ENCODE measurements at places on chromosomes 5 and 9.

- no peak for DNase-seq
Observed at GRCh38 chr5:115875447-115875846, 33.7 kb downstream of the AP3S1 start.

DNA sequence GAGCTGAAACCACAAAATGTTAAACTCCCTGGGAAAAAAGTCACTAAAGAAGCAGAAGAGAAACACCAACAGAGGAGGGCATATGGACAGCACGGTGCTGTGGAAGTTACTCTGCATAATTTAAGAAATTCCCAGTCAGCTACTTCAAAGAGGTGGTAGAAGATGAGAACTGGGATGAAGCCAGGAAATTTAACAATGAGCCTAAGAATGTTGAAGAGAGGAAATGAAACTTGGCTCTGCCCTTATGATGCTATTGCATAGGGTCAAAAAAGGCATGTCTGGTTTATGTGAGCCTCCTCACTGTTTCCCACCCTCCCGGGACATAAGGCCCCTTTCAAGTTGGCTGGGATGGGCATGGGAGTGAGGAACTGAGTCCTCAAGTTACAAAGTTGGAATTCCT lies 25.4 kb upstream of the SNX18 start:
- no peak for DNase-seq

DNA sequence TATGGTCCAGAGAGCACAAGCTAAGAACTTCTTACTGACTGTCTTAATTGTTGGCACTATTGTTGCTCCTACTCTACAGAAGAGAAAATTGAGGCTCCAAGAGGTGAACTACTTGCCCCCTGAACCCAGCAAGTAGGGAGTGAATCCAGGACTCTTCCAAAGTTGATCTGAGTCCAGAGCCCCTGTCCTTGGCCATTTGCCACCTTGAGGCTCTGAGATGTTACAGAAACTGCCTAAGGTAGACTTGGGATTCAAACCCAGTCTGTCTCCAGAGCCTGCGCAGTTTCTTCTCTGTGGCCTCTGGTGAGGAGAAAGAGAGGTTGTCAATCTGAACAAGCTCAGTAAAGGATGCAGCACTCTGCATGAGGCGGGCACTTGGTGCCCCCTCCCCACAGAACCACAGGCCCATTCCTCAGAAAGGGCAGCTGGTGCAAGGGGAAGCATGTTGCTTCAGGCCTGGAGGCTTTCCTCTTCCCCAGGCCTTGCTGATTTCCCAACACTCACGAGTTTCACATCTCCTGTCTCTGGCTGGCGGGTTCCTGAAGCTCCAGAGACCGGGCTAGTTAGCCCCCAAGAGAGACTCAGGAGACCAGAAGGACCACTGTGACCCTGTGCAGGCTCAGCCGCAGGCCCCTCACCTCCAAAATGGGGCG lies 2.9 kb upstream of the LCP2 start:
- no peak for DNase-seq

GRCh38 chr5:39721394-39721793 lies 296.6 kb upstream of the DAB2 start:
- DNase-seq, result no peak

DNA sequence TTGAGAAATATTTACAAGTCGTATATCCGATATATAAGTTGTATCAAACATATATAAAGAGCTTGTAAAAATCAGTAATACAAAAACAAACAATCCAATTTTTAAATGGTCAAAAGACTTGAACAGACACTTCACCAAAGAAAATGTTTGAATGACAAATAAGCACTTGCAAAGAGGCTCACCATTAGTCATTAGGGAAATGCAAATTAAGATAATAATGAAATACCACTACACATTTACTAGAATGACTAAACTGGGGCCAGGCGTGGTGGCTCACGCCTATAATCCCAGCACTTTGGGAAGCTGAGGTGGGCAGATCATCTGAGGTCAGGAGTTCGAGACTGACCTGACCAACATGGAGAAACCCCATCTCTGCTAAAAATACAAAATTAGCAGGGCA lies 134.6 kb upstream of the HAND1 start:
- no peak for DNase-seq

- no peak for DNase-seq
Observed at GRCh38 chr9:27664121-27664779, 91.0 kb upstream of the C9orf72 start.

GRCh38 chr9:93523518-93524144 lies 52.8 kb upstream of the PHF2 start:
- no peak for DNase-seq

GRCh38 chr9:121499427-121500164 lies at the start of gene GGTA1:
Gene GGTA1 (minus strand): TSS chr9:121499844. CDS start chr9:121467922, 31,922 bp downstream.
- peak; percentile 42 for DNase-seq

GRCh38 chr5:44660251-44660650 lies 148.5 kb upstream of the MRPS30 start:
- DNase-seq, result no peak

- no peak for DNase-seq
Observed at GRCh38 chr9:120892748-120893610, 16.0 kb upstream of the PHF19 start.

- no peak for DNase-seq
Observed at GRCh38 chr9:111000202-111000601, 38.1 kb downstream of the LPAR1 start.

- DNase-seq, result no peak
Observed at GRCh38 chr5:1746371-1747078, 53.1 kb downstream of the MRPL36 start.

GRCh38 chr5:127599320-127599719 lies 49.6 kb upstream of the CTXN3 start:
- DNase-seq, result no peak

- no peak for DNase-seq
Observed at GRCh38 chr5:43369651-43370050, 42.5 kb downstream of the CCL28 start.

DNA sequence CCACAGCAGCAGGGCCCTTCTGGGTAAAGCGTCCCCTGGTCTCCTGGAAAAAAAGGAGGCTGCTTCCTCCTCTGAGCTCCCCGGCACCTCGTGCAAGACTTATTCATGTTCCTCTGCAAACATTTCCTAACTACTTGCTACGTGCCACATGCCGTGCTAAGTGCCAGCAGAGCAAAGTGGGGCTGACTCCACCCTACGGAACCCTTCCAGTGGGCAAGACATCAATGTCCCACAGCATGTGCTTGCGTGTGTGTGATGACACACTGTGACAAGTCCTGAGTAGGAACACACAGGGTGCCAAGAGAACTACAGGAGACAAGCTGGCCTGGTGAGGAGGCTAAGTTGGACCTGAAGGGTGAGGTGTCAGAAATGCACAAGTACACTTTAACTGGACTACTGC lies 57.4 kb downstream of the SEMA4D start:
- no peak for DNase-seq

DNA sequence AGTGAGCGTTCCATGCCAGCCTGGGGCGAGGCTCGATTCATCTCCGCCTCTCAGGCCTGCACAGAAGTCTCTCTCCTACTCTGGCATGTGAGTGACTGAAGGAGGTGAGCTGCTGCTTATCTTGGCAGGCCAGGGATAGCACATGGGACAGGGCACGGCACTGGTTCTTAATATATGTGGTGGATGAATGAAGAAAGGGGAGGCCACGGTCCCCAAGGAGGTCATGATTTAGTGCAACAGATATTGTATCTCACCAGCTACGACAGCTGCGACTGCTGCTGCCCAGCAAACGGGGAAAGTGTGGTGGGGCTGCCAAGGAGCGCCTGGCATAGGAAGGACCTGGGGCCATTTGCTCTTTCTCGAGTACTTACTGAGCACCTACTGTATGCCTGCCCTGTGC lies 19.3 kb upstream of the MAPK9 start:
- DNase-seq, result no peak

DNA sequence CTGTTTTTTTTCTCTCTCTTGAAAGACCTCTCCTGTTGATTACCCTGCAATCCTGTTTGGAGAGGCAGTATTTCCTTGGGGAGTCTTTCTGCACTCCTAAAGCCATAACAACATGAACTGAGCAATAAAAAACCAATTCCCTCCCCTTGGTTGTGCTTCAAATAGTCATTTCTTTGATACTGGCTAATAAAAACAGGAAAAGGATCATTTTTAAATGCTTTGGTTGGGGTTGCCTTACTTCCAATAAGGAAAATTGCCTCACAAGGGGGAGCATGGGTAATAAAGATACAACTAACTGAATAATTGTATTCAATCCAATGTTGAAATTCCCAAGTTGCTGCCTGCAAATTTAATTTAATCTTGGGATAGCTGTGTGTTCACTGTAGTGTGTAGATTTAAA lies 13.9 kb downstream of the FBXL7 start:
- DNase-seq, result no peak

DNA sequence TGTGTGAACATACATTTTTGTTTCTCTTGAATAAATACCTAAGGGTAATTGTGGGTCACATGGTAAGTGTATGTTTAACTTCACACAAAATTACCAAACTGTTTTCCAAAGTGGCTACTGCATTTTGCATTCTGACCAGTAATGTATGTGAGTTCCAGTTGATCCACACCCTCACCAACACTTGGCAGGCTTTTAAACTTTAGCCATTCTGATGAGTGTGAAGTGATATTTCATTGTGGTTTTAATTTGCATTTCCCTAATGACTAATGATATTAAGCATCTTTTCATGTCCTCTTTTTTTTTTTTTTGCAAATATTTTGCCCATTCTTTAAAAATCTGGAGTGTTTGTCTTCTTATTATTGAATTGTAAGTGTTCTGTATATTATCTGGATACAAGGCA lies 53.5 kb upstream of the MAST4 start:
- DNase-seq, result no peak

GRCh38 chr5:76476474-76477038 lies 73.5 kb downstream of the IQGAP2 start:
- no peak for DNase-seq

- DNase-seq, result no peak
Observed at GRCh38 chr5:67496051-67496450, 299.5 kb upstream of the CD180 start.

DNA sequence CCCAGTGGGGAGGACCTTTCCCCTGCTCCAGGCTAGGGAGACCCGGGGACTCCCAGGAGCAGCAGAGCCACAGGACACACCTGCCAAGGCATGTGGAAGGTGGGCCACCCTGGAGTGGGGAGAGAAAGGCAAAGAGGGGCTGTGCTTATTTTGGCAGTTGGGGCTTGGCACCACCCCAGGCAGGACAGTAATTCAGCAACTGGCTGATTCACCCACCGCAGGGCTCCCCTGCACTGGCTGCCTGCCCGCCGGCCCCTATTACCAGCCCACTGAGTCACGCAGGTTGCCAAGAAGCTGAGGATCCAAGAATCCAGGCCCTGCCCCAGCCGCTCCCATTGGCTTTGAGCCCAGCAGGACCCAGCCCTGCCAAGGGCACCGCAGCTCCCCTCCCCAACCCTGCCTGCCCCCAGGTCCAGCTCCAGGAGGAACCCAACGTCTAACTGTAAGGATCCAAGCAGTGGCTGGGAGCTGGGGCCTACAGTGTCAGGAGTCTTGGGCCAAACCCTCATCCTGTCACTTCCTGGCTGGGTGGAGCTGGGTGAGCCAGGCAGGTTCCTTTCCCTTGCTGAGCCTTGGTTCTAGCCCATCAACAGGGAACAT lies 14.2 kb upstream of the RALGDS start:
- DNase-seq, result peak; percentile 56

DNA sequence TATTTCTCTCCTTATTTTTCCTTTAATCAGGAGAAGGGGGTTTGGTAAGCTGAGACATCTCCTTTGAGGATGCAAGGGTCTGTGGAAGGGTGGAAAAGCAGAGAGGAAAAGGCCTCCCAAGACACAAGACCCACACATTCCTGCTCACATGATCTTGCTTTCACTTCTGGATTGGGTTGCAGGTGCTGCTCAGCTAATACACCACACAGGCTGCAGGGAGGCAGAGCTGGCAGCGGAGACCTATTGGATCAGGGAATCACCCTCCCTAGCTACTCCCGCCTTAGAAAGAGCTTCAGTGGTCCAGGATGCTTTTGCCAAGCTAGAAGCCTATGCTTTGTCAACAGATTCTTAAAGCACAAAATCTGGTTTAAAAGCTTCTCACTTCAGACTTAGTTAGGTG lies 87.6 kb upstream of the IL33 start:
- DNase-seq, result no peak

DNA sequence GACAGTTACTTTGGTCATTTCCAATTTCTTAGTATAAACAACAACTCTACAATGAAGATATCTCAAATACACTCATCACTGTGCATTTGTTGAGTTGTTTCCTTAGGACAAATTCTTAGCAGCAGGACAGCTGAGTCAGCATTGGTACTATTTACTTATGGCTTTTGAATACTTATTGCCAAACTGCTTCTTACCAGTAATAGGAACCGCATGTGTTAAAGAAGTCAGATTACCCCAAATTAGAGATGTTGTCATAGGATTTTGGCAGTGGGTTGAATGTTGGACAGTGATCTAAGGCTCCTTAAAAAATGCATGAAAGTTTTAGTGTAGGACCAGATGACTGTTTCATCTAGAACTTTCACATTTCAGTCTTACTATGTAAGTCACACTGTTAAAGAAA lies 280.1 kb upstream of the DMRT1 start:
- DNase-seq, result no peak

- no peak for DNase-seq
Observed at GRCh38 chr9:129823542-129823934, 398 bp downstream of the TOR1A start.

DNA sequence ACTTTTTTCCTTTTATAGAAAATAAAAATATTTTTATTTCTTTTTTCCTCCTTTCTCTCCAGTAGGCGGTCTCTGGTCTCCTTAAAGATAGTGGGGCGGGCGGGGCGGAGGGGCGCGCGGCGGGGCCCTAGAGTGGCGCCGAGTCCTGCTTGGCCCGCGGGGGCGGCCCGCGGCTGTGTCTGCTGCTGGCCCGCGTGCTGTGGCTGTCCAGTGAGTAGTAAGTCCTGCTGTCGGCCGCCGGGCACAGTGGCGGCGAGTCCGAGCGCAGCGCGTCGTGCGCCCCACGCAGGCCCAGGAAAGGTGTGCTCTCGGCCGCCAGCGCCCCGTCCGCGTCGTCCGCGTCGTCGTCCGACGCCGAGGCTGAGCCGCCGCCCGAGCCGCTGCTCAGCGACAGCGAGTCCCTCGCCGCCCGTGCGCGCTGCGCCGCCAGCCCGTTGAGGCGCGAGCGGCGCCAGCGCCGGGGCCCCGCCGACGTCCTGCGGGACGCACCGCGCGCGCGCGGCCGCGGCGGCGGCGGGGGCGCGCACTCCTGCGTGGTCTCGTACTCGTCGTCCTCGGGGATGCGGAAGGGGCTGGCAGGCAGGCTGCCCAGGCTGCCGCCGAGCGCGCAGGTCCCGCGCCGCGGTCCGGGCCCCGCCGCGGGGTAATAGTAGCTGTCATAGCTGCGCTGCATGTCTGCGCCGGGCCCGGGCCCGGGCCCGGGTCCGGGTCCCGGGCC lies 52.3 kb downstream of the PSD2 start:
- peak; percentile 96 for DNase-seq

- DNase-seq, result no peak
Observed at GRCh38 chr5:41067714-41068568, 3.2 kb downstream of the MROH2B start.

DNA sequence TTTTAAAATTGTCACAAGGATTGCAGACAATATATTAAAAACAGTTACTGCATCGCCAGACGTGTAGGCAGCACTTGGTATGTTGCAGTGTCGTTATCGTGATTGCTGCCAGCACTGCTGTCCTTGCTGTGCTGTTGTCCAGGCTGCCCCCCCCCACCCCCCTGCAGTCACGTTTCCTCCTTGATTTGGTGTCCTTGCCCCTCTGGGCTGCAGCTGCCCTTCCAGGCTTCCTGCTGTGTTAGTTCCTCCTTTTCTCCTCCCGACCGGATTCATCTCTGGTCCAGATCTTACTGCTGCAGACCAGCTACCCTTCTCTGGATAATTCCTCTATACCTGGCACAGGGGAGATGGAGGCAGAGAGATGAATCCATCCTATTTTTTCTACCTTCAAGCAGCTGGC lies 298.9 kb downstream of the TRIM32 start:
- DNase-seq, result no peak
